ENCODE measurements at places on chromosomes 4 and X.

DNA sequence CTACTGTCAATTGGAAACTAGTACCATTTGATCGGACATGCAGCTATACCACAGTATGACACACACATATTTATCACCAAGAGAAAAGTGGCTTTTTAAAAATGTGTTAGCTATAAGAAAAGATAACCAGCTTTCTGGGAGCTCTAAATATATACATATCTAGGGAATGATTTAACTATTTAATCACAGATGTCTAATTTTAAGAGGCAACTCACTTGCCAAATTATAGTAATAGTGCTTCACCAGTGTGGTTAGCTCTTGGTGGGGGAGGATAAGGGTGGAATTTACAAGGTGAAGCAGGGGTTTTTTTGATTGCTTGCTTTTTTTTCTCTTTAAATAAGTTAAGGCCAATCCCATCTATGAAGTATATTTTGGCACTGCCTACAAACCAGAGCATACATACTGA, 547.7 kb upstream of the DIPK2B start:
- no peak for DNase-seq

DNA sequence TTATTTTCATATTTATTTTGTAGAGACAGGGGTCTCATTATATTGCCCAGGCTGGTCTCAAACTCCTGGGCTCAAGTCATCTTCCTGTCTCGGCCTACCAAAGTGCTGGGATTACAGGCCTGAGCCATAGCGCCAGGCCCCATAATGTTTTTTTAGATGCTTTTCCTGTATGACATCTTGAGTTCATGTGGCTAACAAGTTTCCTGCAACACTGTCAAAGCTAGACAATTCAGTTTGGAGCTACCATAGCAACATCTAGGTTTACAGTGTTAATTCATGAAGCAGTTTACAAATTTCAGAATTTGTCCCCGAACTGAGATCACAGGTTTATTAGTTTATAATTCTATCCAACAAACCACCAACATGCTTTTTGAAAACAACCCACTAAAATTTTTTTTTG, 6.4 kb upstream of the IL13RA2 start:
- no peak for DNase-seq

DNA sequence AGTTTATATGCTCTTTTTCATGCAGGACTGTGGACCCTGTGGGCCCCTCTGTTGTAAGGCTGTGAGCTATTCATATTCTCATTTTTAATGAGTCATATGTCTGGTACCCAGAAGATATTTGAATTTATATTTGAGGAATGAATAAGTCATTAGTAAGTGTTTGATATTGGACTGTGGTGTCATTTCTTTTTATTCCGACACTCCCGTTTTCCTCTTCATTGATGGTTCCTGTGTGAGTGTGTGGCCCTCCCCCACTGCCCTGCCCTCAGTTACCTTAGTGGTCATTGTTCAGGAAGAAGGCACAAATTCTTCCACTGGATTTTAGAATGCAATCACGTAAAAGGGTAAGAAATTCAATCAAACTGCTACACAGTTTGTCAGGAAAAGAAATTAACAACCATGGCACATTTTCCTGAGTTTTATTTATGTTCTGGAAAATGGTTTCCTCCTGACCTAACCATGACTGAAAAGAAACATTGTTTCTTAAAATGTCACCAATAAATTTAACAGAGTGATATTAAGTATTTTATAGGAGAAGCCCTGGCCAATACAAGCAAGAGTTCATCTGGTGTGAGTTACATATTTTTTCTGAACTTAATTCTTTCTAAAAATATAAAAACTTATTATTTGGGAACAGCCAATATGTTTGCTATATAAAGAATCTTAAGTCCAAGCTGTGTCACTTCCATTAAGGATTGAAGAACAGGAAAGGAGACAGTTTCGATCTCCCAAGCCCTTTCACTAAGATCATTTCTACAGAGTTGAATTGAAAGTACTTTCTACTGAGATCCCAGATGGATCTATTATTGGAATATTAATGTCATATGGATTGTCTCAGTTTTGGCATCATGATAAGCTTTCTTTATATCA, 370.5 kb upstream of the ANXA10 start:
- no peak for DNase-seq

GRCh38 chr4:24422644-24423043, 161.7 kb downstream of the DHX15 start:
- no peak for DNase-seq

DNA sequence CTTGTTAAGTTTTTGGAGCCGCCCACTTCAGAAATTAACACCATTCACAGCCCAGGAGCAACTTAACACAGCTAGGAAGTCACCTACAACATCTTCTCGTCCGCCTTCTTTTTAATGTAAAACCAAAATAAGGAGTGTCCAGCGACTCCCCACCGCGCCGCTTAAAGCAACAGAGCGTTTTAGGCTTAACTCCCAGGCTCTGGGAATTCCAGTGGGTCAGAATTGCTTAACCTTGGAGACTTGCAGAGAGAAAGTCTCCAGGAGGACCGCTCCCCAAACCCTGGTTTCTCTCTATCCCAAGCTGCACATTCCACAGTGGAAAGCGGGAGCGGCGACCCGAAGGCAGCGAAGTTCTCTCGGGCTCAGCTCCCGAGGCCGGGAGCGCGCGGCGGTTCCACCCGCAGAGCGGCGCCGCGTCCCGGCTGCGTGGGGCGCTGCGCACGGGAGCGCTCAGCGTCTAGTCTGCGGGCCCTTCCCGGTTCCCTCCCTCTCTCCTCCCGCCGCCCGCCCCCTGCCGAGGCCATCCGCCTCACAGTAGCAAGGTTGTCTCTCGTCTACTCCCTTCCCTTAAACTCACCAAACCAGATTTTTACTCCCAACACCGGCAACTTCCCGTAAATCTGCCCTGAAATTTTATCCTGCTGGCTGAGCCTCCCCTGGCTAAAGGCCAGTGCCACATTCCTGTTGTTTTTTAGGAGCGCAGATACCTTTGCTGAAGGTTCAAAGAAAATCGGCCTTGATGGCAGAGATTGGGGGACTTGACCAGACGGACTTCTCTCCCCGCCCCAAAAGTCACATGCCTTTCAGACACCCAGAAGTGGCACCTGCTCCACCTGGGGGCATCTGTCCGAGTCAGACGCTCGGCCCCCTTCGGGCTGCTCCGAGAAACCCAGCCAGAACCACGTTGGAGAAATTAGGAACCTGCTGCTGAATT, at the start of gene RBM47:
Gene RBM47, minus strand, starts transcription at position 464 of the 934 bp plus-strand sequence. CDS start 190,971 bp downstream, outside the sequence.
- no peak for DNase-seq

DNA sequence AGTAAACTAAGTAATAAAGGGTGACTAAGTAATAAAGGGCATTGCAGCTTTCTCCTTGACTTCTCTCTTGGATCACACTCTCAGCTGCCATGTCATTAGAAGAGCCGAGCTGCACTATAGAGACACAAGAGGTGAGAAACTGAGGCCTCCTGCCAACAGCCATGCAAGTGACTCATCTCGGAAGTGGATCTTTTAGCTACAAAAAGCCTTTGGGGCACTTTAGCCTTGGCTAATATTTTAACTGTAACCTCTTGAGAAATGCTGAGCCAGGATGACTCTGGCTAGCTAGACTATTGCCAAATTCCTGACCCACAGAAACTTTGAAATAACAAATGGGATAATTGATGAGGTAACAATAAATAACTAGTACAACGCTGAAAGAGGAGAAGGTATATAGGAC, 1.5 kb upstream of the NEIL3 start:
- DNase-seq, result no peak

DNA sequence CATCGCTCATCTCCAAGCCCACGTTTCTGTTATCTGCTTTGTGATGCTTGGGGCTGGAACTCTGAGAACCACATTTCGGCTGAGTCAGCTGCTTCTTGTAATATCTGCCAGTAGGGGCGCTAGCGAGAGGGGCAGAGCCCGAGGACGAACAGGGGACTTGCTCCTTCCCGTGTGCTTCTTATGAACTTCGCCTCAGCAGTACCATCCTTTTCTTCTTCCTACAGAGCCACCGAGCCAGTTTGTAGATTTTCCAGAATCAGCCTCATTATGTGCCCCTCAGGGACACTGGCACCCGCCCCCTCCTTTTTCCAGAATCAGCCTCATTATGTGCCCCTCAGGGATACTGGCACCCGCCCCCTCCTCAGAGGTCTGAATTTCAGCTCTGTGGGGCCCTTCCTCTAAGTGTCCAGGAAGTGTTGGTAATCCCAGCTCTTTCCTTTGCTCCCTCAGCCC, 441.7 kb upstream of the RASGEF1B start:
- peak; percentile 39 for DNase-seq

DNA sequence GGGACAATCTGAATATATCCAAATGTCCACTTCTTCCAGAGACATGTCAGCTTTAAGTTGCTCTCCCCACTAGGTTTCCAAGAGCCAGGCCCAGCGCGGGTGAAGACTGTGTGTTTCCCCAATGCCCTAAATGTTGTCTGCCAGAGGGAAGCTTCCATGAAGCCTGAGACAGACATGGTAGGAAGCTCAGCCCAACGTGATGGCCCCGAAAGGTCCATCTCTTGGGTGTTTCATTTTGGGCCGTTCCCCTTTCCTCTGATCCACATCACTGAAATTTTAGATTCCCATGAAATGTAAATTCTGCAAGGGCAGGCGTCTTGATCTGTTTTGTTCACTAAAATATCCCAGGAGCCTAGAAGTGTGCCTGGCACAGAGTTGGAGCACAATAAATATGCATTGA, 25.4 kb upstream of the PROM1 start:
- no peak for DNase-seq

DNA sequence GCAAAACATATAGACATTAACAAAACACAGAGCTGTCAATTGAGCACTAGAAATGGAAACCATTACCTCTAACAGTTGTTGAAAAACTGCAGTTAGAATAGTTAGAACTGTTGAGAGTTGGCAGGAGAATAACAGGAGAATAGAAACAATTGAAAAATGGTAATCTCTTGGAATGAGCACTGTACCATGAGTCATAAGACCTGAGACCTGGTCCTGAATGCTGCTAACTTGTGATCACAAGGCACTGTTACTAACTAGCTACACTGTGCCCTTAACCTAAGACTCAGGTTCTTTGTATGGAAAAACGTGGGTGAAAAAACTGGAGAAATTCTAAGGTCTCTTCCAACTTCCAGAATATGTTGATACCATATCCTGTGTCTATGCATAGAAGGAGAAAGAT, 29.3 kb downstream of the FAM114A1 start:
- no peak for DNase-seq

DNA sequence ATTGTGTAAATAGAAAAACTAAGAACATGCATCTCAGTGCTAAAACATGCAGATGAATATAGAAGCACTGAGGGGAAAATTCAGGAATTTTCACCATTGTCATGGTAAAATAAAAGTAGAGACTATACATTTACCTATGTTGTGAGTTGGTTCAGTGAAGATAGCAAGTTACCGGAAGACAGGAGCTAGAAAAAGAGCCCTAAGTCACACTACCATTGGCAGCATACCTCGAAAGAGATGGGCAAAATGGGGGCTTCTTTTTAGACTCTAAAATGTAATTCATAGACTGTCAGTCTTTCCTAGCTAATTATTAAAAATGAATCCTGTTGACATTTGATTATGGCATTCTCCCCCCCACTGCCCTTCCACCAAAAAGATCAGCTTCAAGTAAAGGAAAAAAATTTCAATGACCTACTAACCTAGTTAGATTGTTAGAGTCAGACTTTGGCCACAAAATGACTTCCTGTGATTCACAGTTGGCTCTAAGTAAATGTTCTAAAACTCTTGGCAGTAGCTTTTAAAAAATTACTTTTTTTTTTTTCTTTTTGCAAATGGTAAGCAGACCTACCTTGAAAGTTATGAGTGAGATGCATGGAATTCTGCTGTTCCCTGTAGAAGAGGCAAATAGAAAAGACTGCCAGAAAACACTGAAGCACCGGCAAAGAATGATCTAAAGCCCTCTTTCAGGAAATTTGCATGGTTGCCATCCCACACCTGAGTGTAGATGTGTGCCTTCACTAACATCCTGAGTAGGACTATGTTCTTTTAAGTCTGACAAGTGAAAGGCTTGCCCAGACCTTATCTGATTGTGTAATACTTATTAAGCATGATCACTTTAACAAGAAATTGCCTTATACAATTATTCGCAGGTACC, 26.4 kb upstream of the ARSJ start:
- no peak for DNase-seq

DNA sequence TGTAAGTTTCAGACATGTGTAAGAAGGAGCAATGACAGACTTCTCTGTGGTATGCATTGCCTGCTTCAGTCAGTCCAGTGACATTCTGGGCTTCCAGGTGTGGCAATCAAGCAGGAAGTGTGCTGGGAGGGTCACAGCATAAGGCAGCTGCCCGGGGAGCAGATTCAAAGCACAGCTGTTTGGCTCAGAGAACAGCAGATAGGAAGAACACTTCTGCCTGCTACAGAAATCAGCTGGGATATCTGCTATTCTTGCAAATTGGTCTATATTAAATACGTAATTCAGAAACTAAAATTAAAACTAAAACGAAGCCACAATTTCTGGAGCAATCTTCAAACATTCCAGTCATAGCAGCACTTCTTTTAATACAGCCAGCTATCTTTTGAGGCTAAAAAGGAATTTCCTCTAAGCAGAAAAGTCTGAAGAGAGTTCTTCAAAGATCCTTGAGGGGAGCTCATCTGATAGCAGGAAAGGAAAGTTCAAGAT, 47.5 kb upstream of the GALNT7 start:
- DNase-seq, result peak; percentile 44

DNA sequence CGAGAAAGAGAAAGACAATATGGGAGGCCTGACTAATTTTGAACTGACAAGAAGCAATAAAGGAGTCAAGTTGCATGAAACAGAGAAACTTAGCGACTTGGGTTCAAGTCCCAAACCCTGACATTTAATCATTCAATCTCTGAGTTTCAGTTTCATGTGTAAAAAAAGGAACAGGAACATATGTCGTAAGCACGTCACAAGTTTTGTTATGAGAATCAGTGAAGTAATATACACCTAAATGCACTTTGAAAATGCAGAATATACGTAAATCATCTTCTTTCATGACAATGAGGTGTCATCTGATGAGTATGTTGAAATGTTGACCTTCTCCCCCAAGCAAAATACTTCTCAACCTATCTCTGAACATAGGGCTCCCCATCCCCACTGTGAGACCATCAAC, 10.4 kb downstream of the ACOT9 start:
- peak; percentile 15 for DNase-seq

GRCh38 chr4:78459327-78459726, 92.2 kb upstream of the ANXA3 start:
- no peak for DNase-seq

GRCh38 chr4:36099509-36099908, 144.8 kb downstream of the ARAP2 start:
- no peak for DNase-seq

- DNase-seq, result no peak
These were observed 352.6 kb downstream of the INPP4B start for GRCh38 chr4:142493255-142494110.

DNA sequence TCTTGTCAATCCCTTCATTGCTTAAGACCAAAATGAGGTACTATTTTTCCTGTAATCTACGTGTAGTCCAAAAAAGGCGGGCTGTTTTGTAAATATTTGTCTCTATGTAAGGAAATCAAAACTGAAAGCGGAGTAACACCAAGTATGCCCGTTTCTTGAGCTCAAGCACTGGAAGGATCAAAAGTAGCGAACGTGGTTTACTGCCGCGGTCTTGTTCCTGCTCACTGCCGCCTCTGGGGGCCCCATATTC, 71.5 kb downstream of the AFF1 start:
- DNase-seq, result peak; percentile 23

DNA sequence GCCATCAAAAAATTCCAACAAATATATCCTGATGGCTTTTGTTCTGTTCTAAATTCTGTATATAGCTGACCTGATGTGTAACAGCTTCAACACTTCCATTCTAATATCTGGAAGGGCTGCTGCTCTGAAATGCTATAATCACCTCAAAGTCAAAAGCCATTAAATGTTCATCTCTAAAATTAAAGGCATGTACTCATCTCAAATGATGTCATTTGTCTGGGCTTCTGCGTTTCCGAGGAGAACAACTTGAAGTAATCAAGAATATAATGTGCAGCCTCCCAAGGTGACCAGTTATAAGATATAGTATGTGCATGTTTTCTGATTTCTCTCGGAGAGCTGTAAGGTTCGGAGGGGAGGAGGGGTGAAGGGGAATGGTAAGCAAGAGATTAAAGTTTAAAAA, 237.6 kb downstream of the SCFD2 start:
- DNase-seq, result no peak

Measured in GM19239 (cell line).